ENCODE measurements at places on chromosomes 2 and 18.

DNA sequence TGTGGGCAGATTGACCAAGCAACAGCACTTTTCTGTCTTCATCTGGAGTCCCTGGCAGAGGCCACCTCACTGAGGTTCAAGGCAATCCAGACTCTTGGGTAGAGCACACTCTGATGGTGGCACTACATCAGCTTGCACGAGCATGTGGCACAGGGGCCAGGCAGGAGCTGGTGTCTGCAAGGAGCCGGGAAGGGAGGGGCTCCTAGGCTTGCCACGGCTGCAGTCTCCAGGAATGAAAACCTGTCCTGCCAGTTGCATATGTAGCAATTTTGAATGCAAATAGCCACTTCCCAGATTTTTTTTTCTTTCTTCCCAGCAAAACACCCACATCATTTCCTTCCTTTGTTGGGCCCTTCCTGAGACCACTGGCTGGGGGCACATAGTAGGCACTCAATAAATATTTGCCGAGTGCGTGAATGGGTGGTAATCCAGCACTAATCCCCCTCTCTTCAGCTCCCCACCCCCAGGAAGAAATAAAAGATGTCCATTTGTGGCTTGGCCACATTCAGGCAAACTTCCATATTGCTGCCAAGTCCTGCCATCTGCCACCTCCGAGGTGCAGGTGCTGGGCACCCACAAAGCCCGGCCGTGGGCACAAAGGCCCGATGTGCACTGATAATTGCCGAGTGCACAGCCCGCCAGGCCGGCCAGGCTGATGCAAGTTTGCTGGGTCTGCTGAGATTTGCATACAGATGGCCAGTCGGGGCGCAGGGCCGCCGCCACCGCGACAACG lies 72.4 kb downstream of the MYCN start:
- no peak for DNase-seq

DNA sequence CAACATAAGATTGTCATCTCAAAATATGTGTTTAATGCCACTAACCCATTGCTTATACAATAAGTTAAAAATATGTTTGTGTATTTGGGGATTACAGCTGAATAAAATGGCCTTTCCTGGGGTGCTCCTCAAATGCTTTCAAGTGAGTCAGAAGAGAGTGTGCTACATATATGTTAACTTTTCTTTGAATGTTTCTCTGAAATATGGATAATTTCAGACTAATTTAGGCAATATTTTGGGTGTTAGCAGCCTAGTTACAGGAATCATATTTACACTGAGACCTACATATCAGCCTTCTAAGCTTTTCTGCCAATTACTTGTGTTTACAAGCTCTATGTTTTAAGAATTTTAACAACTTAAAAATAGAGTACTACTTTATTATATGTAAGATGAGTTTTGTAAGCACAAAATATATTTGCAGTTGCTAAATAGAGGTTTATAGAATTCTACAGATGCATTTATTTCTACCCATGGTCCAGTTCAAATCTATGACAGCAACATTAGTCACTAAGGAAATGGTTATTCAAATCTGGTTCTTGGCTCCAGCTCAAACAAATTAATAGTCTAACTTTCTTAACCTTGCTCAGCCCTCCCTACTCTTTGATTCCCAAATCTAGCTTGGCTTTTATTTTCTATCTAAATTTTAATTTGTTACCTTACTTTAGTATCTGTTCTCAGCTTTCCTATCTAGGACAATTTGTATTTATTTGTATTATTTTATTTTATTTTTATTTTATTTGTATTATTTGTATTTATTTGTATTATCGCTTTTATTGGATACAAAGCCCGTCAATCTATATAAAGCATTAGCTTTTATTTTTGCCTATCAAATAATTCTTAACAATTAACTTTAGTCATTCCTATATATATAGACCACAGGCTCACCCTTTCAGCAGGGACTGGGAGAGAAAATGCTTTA lies 48.9 kb downstream of the FSIP2 start:
- DNase-seq: no peak

GRCh38 chr2:159090514-159091201 lies 122.2 kb downstream of the TANC1 start:
- DNase-seq: no peak

DNA sequence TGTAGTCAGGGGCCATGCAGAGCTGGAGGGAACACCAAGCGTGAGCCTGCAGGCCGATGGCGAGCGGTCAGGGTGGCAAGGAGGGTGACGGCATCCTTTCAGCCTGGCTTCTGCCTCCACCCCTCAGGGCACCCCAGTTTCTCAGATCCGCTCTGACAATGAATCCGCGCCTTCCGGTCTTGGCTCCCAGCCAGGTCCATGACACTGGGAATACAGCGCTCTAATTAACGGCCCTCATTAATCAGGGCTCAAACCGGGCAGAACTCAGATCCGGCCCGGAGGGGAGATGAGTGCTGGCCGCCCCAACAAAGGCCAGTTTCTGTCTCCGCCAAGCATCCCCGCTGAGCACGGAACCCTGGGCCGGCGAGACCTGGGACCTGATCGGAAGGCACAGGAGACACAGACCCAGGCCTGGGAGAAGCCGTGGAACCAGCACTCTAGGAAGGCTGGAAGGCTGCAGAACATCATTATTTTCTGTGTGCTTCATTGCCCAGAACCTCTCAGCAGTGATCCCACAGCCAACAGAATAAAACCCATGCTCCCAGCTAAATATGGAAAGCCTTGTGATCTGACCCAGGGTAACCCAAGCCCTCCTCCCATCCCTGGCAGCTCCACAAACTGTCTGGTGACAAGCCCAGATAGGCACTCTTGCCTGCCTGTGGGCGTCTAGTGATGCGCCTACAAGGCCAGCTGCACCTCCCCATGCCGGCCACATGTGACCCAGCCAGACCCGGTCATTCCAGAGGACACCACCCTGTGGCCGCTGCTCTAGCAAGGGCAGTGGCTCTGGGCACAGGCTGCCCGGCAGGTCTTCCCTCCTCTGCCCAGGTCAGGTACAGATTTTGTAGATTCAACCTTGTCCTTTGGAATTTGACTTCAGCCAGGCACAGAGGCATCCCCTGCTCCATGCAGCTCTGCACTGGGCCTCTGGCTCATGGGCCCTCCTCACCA lies 438.7 kb upstream of the MYT1L start:
- DNase-seq: no peak

- no peak for DNase-seq
These were observed 2.2 kb downstream of the AQP4 start for GRCh38 chr18:26863122-26863879.

DNA sequence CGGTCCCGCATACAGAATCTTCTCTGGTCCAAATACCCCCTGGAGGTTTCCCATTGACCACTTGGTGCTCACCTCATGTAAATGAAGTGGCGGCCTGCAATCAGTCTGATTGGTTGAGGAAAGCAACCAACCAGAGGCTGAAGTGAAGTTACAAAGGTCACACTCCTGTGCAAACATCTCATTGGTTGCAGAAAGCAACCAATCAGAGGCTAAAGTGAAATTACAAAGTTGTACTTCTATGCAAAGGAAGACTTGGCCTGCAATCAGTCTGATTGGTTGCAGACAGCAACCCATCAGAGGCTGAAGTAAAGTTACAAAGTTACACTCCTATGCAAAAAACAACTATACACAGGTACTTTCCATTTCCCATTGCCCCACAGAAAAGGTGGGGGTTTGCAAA lies 2.5 kb upstream of the SP100 start:
- DNase-seq: no peak

- DNase-seq: no peak
These were observed 16.6 kb downstream of the TRAF3IP1 start for GRCh38 chr2:238336793-238337444.

DNA sequence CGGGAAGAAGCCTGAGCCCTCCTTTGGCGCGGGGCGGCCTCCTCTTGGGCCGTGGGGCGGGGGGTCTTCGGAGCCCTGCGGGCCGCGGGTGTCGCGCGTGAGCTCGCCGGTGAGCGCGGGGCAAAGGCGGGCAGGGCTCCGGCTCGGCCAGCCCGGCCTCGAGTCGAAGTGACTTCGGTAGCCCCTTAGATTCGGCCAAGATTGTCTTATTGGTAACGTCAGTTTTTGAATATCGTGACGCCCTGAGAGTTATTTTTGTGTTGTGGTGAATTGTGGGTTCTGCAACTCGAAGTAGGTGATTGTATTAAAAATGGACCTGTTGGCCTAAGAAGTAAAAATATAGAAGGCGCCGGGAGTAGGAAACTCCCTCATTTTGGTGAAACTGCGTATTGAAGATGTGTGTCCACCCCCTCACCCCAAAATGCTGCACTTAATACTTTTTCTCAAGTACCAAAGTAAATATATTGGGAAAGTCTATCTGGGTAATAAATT lies 669 bp downstream of the MARCHF7 start:
- no peak for DNase-seq

GRCh38 chr18:26864658-26865057 lies 849 bp downstream of the AQP4 start:
- no peak for DNase-seq

GRCh38 chr18:32042337-32042736 lies 23.7 kb downstream of the RNF125 start:
- DNase-seq: no peak

GRCh38 chr18:51753365-51754057 lies 556.0 kb upstream of the MEX3C start:
- DNase-seq: no peak

- DNase-seq: no peak
These were observed 28.9 kb downstream of the ABCB11 start for GRCh38 chr2:169002161-169002738.

- peak; percentile 73 for DNase-seq
These were observed 2.2 kb upstream of the CASP8 start for GRCh38 chr2:201257956-201258665.

- DNase-seq: no peak
These were observed 296.9 kb downstream of the RND3 start for GRCh38 chr2:150190546-150190945.

DNA sequence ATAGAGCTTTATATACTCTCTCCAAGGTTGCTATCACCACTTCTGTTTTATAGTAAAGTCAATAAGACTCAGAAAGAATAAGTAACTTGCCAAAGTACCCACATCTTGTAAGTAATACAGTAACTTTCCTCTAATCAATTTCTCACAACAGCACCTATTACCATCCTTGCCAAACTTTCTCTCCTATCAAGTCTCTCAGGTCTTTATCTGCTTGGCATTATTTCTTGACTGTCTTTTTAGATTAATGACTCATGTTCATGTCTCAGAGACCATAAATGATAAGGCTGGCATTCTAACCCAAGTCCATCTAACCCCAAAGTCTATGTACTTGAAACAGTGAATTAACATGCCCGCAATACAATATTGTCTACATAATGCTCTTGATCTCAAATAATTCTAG lies 618.0 kb upstream of the ZEB2 start:
- no peak for DNase-seq

DNA sequence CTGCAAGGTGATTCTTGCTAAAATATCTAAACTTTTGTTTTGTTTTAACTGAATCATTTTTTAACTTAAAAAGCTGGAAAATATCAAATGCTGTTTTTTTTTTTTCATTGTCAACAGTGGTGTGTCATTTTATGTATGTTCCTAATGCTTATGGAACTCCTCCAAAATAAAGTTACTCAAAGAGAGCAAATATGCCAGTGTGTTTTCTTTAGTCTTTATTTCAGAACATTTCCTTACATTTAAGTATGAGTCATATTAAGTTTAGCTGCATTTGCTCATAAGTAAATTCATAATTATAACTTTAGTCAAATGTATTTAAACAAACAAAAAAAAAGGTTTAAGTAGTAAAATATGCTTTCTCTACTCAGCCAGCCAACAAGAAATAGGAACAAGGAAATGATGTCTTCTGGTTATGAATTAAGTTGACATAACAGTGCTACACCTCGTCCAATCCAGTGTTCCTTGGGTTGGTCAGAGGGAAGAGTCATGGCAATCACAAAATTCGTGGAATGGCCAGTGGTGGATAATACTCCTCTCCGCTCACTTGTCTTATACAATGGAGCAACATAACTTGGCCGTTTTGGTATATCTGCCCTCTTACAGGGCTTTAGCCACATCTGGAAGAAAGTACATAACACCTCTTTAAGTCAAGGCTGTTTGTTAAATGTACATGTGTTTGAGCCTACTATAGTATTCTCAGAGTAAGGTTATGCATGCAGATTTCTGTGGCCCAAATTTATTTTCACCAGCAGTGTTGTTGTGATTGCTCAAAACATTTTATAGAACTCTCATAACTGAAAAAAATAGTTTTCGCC lies 80.7 kb downstream of the SLC39A10 start:
- no peak for DNase-seq

- no peak for DNase-seq
These were observed 31.0 kb downstream of the SNORC start for GRCh38 chr2:232900811-232901735.

GRCh38 chr2:6645004-6645403 lies 220.7 kb downstream of the CMPK2 start:
- no peak for DNase-seq

- DNase-seq: no peak
These were observed 539.7 kb upstream of the NETO1 start for GRCh38 chr18:73407506-73407905.

- DNase-seq: no peak
These were observed 133.2 kb downstream of the NAPG start for GRCh38 chr18:10659000-10659399.

DNA sequence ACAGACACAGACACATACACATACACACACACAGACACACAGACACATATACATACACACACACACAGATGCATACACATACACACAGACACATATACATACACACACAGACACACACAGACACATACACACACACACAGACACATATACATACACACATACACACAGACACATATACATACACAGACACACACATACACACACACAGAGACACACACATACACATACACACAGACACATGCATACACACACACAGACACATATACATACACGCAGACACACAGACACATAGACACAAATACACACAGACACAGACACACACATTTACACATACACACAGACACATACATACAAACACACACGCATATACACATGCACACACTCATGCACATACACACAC lies 81.5 kb upstream of the ARL4C start:
- no peak for DNase-seq

DNA sequence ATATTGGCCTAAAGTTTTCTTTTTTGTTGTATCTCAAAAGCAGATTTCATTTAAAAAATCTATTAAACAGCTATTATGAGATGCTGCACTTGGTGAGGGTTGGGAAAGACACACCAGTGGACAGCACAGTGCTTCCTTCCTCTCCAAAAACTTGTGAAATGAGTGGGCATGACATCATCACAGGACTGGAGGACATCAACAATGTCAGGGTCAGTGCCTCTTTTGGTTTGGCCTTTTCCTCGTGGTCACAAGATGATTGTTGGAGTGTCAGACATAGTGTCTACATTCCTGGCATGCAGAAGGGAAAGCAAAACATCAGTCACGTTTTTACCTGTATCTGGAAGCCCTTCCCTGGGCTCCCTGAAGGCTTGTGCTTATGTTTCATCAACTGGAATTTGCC lies 49.6 kb downstream of the IL1R2 start:
- DNase-seq: no peak

GRCh38 chr2:150480971-150481830 lies 6.3 kb downstream of the RND3 start:
- DNase-seq: no peak

Measured in stimulated activated CD8-positive, alpha-beta memory T cell treated with anti-CD3 and anti-CD28 coated beads, Interleukin-2, amount 100 ng/mL, for 1 hour (primary cell).